Heart right ventricle (tissue), 16 donors: ENCODE measurements at places on chromosomes 5 and 9. TPM values are rescaled to one million over a fixed set of nuclear protein-coding genes. Genes with fewer than 3 reads are reported as not detected.

PFN3 gene
- not detected for total RNA-seq

EHMT1 gene
- 36.2 TPM for total RNA-seq

GRCh38 chr5:101103874-101104273 is 200.8 kb upstream of the ST8SIA4 start:
- no peak for DNase-seq
- H3K4me3 ChIP-seq = no peak overlapping the region
- H3K4me1 ChIP-seq = no peaks in the 10 kb centered on the region
- H3K27me3 ChIP-seq = no peaks in the 10 kb centered on the region
- H3K36me3 ChIP-seq = no peaks in the 10 kb centered on the region

DNA sequence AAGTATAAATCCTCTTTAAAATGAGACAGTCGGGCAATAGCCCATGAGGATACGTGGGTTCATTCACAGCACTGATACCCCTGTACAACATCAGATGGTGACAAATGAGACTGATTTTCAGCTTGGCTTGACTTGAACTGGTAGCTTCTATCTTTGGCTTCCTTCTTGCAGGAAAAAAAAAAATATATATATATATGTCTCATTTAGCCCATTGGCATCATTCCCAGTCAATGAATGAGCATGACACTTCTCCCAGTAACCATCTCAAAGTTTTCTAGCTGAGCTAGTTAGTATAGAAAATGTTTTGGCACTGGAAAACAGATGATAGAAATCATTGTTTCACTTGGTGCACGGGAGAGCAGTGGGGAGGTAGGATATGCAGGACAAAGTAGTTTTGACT is 222.5 kb upstream of the TAS2R1 start:
- no peak overlapping the region for H3K4me3 ChIP-seq
- no peaks in the 10 kb centered on the region for H3K36me3 ChIP-seq
- H3K4me1 ChIP-seq = no peaks in the 10 kb centered on the region
- no peak for DNase-seq
- no peaks in the 10 kb centered on the region for H3K27me3 ChIP-seq

SLC25A2 gene
- not detected for total RNA-seq

DNA sequence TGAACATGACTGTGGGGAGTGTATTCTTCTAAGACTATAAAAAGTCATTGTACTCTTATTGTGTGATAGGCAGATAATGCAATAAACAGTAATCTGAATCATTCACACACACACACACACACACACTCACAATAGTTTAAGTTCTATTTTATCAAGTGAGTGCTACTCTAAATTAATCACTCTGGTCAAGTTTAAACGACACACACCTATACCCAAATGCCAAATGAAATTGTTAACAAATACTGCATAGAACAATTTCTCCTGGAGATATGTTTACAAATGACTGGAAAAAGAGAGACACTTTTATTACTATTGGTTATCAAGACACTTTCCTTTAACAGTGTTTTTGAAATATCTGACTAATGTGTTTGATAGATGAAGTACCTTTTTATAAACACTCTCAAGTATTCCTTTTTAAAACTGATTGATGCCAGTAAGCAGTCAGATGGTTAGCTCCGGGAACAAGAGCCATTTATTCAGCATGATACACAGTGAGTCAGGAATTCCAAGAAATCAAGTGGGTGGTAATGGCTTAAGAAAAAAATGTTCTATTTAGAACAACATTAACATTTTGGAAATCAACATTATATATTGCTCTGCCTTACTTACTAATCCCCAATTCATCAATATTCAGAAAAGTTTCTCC is 521.6 kb upstream of the ST8SIA4 start:
- no peak for DNase-seq
- no peaks in the 10 kb centered on the region for H3K4me1 ChIP-seq
- H3K27me3 ChIP-seq = no peaks in the 10 kb centered on the region
- no peak overlapping the region for H3K27ac ChIP-seq

DNA sequence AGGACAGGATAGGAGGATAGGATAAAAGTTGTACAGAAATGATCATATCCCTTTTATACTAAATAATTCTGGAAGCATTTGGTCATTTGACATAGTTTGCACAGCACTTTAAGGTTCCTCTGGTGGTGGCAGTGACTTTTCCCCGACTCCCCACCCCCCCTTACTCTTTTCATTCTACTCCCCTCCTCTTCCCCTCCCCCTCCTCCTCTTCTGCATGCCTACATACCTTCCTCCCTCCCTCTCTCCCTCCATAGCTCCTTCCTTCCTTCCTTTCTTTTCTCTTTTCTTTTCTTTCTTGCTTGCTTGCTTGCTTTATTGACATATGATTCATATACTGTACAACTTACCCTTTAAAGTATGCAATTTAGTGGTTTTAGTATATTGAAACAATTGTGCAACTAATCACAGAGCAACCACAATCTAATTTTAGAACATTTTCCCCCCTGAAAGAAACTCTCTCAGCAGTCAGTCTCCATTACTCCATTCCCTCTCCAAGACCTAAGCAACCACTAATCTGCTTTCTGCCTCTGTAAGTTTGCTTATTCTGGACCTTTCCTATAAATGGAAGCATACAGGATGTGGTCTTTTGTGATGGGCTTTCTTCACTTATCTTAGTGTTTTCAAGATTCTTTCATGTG is 159.0 kb downstream of the HACD4 start:
- H3K36me3 ChIP-seq = no peaks in the 10 kb centered on the region
- DNase-seq = no peak

- DNase-seq = no peak
- H3K4me3 ChIP-seq = no peak overlapping the region
- H3K27ac ChIP-seq = no peak overlapping the region
- no peaks in the 10 kb centered on the region for H3K27me3 ChIP-seq
- H3K36me3 ChIP-seq = no peaks in the 10 kb centered on the region
- peaks cover 5% of the 10 kb centered on the region for H3K4me1 ChIP-seq
Measured at GRCh38 chr5:139588962-139589361, 27.8 kb downstream of the UBE2D2 start.

DNA sequence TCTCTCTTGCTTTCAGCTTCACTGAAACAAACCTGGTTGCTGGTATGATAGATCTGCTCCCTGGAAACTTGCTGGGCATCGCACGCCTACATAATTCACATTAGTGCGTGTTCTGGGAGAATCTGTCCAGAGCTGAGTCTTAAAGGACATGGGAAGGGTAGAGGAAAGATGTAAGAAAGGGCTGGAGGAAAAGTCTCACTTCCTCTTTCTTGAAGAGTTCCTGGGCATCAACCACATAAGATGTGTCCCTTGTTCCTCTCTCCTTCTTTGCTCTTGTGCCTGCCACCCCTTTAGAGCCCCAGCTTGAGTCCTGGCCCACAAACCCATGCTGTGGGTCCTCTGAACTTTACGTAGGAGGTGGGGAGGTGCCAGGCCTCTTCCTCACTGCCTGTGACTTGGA is 205.3 kb upstream of the PANK3 start:
- DNase-seq = no peak
- H3K27ac ChIP-seq = no peak overlapping the region
- no peaks in the 10 kb centered on the region for H3K27me3 ChIP-seq
- no peak overlapping the region for H3K4me3 ChIP-seq
- H3K4me1 ChIP-seq = no peaks in the 10 kb centered on the region

MCTP1 gene
- 8.0 TPM for total RNA-seq

ENTREP1 gene
- 24.8 TPM for total RNA-seq

MTRR gene
- total RNA-seq = 32.2 TPM
